ENCODE measurements at places on chromosomes 1 and 21. TPM values are rescaled to one million over a fixed set of nuclear protein-coding genes. Genes with fewer than 3 reads are reported as not detected.
A peak's percentile ranks its signal among the peaks of the same experiment; 100 is the strongest.

The PROK1 gene
- total RNA-seq: not detected

The CAPN2 gene
- total RNA-seq: 391 TPM

The PRAMEF15 gene
- total RNA-seq: not detected

The RGSL1 gene
- not detected for total RNA-seq

The TBX15 gene
- 0.07 TPM for total RNA-seq

The PRAMEF5 gene
- total RNA-seq: not detected

DNA sequence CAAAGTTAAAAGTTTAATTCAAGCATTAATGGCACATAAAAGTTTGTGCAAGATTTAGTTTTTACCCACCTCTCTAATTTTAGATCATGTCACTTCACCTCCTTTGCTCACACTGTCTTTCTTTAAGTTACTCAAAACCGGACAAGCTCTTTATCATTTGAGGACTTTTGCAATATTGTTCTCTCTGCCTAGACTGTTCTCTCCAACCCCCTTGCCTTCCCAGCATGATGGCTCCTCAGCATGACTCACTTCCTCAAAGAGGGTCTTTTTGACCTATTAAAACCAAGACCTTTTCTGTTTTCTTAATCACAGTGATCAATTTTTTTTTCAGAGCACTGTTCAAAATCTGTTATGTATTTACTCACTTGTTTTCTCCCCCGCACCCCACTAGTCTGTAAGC lies 61.3 kb downstream of the XKR8 start:
- H3K36me3 ChIP-seq: peaks cover 4% of the 10 kb centered on the region
- no peak overlapping the region for H3K4me3 ChIP-seq
- no peaks in the 10 kb centered on the region for H3K27me3 ChIP-seq
- no peak for DNase-seq
- H3K4me1 ChIP-seq: peaks cover 9% of the 10 kb centered on the region

DNA sequence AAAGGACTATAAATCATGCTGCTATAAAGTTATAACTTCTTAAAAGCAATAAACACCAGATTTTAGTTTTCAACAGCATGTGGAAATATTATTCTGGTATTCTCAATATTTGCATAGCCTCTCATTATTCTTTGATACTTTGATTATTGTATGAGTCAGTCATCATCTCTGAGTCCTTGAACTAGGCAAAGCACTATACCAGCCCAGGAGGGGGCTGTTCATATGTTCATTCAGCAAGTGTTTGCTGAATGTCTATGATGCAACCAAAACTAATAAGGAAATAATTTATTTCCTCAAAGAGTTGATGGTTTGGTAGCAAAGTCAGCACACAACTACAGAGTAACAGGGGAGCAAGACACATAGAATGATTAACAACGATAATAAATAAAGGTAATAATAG lies 175.6 kb upstream of the C1orf105 start:
- no peak overlapping the region for H3K4me3 ChIP-seq
- H3K27ac ChIP-seq: no peak overlapping the region
- no peaks in the 10 kb centered on the region for H3K36me3 ChIP-seq

DNA sequence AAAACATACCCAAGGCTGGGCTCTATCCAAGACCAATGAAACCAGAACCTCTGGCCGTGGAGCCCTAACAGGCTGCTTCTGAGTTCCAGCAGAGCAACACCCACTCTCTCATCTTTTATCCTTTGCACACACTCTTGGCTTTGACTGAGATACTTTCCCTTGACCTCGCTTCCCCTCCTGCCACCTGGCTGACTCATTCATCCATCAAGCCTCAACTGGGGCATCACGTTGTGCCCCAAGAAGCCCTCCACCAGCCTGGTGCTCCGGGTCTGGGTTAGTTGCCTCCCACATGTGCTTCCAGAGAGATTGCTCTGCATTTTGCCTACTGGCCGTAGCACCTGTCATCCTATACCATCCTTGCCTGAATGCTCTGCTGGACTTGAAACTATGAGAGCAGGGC lies 34.5 kb upstream of the SERBP1 start:
- H3K27ac ChIP-seq: no peak overlapping the region
- no peaks in the 10 kb centered on the region for H3K36me3 ChIP-seq
- peaks cover 6% of the 10 kb centered on the region for H3K4me1 ChIP-seq

DNA sequence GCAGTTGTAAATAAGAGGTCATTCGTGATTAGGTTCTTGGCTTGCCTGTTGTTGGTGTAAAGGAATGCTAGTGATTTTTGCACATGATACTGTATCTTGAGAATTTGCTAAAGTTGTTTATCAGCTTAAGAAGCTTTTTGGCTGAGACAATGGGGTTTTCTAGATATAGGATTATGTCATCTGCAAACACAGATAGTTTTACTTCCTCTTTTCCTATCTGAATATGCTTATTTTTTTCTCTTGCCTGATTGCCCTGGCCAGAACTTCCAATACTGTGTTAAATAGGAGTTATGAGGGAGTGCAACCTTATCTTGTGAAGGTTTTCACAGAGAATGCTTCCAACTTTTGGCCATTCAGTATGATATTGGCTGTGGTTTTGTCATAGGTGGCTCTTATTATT lies 576.1 kb upstream of the RGS18 start:
- DNase-seq: no peak
- H3K27ac ChIP-seq: no peak overlapping the region
- no peak overlapping the region for H3K4me3 ChIP-seq
- H3K4me1 ChIP-seq: no peaks in the 10 kb centered on the region
- H3K27me3 ChIP-seq: no peaks in the 10 kb centered on the region
- no peaks in the 10 kb centered on the region for H3K36me3 ChIP-seq

GRCh38 chr1:214402613-214403083 lies 121.7 kb downstream of the SMYD2 start:
- no peaks in the 10 kb centered on the region for H3K27me3 ChIP-seq
- H3K27ac ChIP-seq: no peak overlapping the region
- H3K36me3 ChIP-seq: peaks cover 26% of the 10 kb centered on the region
- peaks cover 44% of the 10 kb centered on the region for H3K4me1 ChIP-seq

DNA sequence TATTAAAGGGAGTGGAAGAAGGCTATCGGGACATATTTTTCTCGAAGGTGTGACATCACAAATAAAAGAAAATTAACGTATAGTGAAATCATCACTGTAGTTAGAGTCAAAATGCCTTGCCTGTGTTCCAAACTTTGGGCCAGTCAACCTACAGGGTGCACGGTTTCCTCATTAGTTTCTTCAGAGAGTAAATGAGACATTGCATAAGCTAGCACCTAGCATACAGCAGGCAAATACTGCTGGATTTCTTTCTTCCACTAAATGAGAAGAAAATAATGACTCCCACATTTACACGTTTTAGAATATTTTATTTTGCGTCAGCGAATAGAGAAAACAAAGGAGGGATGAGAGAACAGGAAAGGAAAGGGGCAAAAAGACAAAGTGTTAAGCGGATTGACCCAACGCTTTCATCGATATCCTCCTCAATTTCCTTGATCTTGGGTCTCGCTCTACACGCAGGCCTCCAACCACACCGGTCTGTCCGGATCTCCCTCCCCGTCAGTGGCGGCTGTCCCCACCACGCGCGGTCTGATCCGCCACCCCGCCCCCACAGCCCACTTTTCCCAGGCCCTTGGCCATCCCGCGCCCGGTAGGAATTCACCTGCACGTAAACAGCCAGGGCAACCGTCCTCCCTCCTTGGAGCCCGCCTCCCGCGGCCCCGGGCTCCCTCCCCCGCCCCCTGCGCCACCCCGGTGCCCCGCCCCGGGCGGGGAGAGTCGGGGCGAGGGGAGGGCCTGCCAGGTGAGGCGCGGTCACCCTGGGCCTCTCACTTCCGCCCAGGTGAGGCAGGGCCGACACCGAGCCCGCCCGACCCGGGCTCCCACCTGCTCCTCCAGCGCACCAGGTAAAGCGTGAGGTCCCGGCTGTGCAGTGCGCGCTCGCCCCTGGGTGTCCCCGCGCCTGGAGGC lies at the start of gene PATJ:
PATJ (plus strand) TSS at position 770 of the 909 bp plus-strand sequence. CDS start 20,413 bp downstream, outside the sequence.
- peak within 1 kb of the TSS; percentile 17 for H3K27ac ChIP-seq
- H3K36me3 ChIP-seq: no peaks in the 10 kb centered on the region
- no peaks in the 10 kb centered on the region for H3K27me3 ChIP-seq
- peak within 1 kb of the TSS; percentile 66 for H3K4me3 ChIP-seq

DNA sequence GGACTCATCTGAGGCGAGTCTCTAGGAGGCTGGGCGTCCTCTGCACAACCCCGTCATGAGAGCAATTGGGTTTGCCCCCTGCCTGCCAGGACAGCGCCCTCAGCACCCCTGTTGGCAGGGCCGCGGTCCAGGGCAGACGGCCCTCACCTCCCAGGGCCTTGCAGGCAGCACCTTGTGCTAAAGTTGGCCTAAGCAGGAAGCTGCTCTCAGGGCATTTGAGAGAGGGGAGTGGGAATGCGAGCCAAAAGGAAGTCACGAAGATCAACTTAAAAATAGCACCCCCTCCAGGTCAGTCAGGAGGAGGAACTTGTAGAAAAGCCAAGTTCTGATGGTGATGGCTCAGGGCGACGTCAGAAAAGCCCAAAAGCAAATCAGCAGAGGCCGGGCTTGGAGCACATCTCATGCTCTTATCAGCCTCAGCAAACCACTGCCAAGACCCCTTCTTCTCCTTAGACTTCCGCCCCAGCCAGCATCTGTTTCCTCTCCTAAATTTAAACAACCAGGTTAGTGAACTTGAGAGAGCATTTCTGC lies 12.6 kb upstream of the ADORA3 start:
- H3K4me1 ChIP-seq: peaks cover 15% of the 10 kb centered on the region
- H3K27me3 ChIP-seq: no peaks in the 10 kb centered on the region
- H3K27ac ChIP-seq: peak overlapping the region; percentile 4
- H3K4me3 ChIP-seq: peak overlapping the region; percentile 59
